Progenitor cell of endocrine pancreas (in vitro differentiated cells): ENCODE measurements at places on chromosomes 12 and 14. TPM values are rescaled to one million over a fixed set of nuclear protein-coding genes. Genes with fewer than 3 reads are reported as not detected.

WNT5B gene
- total RNA-seq, result 8.9 and 10.1 TPM in 2 replicates

UTP20 gene
- total RNA-seq, result 16.3 and 20.3 TPM in 2 replicates

SGPP1 gene
- 6.4 and 6.5 TPM in 2 replicates for total RNA-seq

- no peak for DNase-seq
- no peak overlapping the region for H3K4me3 ChIP-seq
- peaks cover 2% of the 10 kb centered on the region for H3K27me3 ChIP-seq
- H3K27ac ChIP-seq, result no peak overlapping the region
Measured at GRCh38 chr12:110948041-110948440, 27.7 kb upstream of the MYL2 start.

GRCh38 chr14:69090187-69090789, 62.6 kb downstream of the DCAF5 start:
- DNase-seq, result no peak
- no peaks in the 10 kb centered on the region for H3K27me3 ChIP-seq
- peaks cover 28% of the 10 kb centered on the region for H3K4me1 ChIP-seq
- no peak overlapping the region for H3K27ac ChIP-seq

GRCh38 chr14:56202256-56202655, 84.0 kb downstream of the PELI2 start:
- no peak overlapping the region for H3K4me3 ChIP-seq
- H3K36me3 ChIP-seq, result no peaks in the 10 kb centered on the region
- no peaks in the 10 kb centered on the region for H3K27me3 ChIP-seq
